ENCODE measurements at places on chromosomes 2 and 18.

DNA sequence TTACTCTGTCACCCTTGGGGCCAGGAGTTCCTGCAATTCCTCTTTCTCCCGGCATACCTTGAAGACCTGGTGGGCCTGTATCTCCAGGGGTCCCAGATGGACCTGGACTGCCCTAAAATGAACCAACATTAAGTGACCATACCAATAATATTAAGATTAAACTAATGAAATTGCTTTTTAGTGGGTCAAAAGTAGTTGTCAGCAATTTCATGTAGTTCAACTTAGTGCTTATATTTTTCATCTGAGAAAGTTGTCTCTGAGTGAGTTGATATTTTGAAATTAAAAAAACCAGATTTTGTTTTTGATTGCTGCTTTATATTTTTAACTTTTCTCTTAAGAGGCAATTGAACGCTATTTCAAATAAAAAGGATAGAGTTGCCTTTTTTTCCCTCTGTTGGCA, 83.1 kb downstream of the COL3A1 start:
- no peaks in the 10 kb centered on the region for H3K4me1 ChIP-seq
- no peaks in the 10 kb centered on the region for H3K36me3 ChIP-seq
- no peak overlapping the region for H3K4me3 ChIP-seq
- H3K27ac ChIP-seq = no peak overlapping the region
- DNase-seq = no peak

DNA sequence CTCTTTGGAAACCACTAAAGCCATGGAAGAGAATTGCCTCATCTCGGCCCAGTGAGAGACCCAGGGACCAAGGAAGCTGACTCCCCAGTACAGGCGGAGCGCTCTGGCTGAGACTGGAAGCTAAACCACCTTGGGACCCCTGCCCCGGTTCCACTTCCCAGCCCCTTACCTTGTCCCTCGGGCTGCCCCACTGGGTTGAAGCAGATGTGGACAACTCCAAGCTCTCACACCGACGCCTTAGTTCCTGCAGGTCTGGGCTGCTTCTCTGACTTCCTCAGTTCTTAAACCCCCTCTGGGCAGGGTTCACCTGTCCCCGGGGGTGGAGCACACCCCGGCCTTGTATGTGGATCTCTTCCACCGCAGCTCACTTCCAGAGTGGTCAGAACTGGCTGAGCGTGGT, 266.2 kb downstream of the PHLPP1 start:
- no peak for DNase-seq
- no peak overlapping the region for H3K27ac ChIP-seq
- no peaks in the 10 kb centered on the region for H3K27me3 ChIP-seq
- peaks cover 6% of the 10 kb centered on the region for H3K4me1 ChIP-seq

DNA sequence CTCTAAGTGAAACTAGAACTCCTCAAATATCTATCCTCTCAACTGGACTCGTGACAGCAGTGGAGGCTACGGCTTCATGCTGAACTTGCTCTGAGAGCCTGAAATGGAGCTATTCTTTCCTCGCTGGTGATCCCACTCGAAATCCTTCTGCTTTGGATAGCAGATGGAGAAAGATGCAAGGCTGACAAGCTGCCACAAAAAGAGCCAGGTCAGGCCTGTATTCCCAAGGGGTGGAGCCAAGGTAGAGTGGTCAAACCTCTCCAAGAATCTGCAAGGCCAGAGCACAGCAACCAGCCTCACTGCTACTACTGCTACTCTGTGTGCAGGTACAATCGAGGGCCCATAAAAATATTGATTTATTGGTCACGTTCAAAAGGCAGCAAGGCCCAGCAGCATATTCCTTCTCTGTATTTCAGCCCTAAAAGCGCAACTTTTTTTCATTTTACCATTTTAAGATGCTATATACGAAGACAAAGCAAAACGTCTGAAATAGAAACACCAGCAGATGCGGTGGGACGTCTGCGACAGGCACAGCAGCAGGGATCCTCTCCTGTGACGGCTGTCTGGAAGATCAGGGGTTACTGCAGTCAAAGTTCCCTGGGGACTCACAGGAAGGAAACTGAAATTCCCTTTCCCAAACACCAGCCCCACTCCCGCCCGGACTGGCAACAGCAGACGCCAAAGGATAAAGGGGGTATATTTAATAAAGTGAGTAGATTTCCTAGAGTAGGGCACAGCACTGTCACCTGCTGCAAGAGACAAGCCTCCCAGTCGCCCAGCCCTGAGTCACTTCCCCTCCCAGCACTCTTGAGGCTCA, 2.4 kb downstream of the SPRED2 start:
- peaks cover 29% of the 10 kb centered on the region for H3K4me1 ChIP-seq
- DNase-seq = no peak
- H3K36me3 ChIP-seq = no peaks in the 10 kb centered on the region
- peaks cover 9% of the 10 kb centered on the region for H3K27me3 ChIP-seq
- H3K27ac ChIP-seq = no peak overlapping the region
- H3K4me3 ChIP-seq = peak overlapping the region; percentile 75

DNA sequence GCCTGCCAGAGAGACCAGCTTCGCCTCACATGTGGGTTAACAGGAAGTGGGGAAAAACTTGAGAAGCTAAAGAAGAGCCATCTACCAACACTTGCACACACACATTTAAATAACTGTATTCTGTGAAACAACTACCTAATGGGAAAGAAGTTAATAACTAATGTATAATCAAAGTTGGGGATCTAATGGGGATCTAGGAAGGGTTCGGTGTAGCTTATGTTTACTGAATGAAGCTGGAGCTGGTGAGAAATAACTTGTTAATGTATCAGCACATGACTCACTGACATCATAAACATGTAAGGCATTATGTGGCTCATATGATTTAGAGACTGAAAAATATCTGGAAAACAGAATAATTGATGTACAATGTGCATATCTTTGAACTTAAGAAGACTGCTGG, 421.3 kb upstream of the NXPH2 start:
- no peaks in the 10 kb centered on the region for H3K4me1 ChIP-seq
- no peak overlapping the region for H3K4me3 ChIP-seq
- H3K27ac ChIP-seq = no peak overlapping the region
- no peaks in the 10 kb centered on the region for H3K27me3 ChIP-seq
- no peaks in the 10 kb centered on the region for H3K36me3 ChIP-seq

DNA sequence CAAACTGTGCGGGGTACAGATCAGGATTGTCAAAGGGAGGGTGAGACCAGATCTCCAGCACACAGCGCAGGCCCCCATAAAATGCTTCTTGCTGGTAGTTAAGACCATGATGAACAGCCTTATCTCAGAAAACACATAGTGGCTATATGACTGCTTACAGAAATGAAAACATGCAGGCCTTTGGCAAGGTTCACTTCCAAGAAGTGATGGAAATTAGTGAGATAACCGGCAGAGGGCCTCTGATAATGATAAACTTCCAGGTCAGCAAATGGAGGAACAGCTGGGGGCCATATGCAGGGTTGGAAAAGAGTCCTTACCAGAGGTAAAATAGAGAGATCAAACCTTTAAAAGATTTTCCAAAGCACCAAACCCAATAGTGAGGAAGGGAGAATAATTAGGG, 46.6 kb downstream of the CFAP221 start:
- no peak overlapping the region for H3K27ac ChIP-seq
- no peaks in the 10 kb centered on the region for H3K36me3 ChIP-seq
- no peak for DNase-seq
- peaks cover 2% of the 10 kb centered on the region for H3K27me3 ChIP-seq
- H3K4me1 ChIP-seq = no peaks in the 10 kb centered on the region

GRCh38 chr18:7754258-7754657, 187.1 kb downstream of the PTPRM start:
- no peak overlapping the region for H3K27ac ChIP-seq
- no peaks in the 10 kb centered on the region for H3K4me1 ChIP-seq

- no peak for DNase-seq
- no peak overlapping the region for H3K27ac ChIP-seq
- peaks cover 3% of the 10 kb centered on the region for H3K36me3 ChIP-seq
- no peaks in the 10 kb centered on the region for H3K27me3 ChIP-seq
- H3K4me1 ChIP-seq = no peaks in the 10 kb centered on the region
- H3K4me3 ChIP-seq = no peak overlapping the region
Measured at GRCh38 chr2:24642351-24642750, 150.8 kb downstream of the PTRHD1 start.

- no peak overlapping the region for H3K27ac ChIP-seq
- H3K27me3 ChIP-seq = no peaks in the 10 kb centered on the region
- no peak overlapping the region for H3K4me3 ChIP-seq
- DNase-seq = no peak
- no peaks in the 10 kb centered on the region for H3K4me1 ChIP-seq
Measured at GRCh38 chr2:236685361-236685760, 115.7 kb downstream of the ACKR3 start.

GRCh38 chr2:173090973-173091660, 15.5 kb downstream of the MAP3K20 start:
- no peaks in the 10 kb centered on the region for H3K27me3 ChIP-seq
- H3K4me3 ChIP-seq = no peak overlapping the region
- no peak overlapping the region for H3K27ac ChIP-seq
- H3K36me3 ChIP-seq = no peaks in the 10 kb centered on the region
- H3K4me1 ChIP-seq = no peaks in the 10 kb centered on the region

DNA sequence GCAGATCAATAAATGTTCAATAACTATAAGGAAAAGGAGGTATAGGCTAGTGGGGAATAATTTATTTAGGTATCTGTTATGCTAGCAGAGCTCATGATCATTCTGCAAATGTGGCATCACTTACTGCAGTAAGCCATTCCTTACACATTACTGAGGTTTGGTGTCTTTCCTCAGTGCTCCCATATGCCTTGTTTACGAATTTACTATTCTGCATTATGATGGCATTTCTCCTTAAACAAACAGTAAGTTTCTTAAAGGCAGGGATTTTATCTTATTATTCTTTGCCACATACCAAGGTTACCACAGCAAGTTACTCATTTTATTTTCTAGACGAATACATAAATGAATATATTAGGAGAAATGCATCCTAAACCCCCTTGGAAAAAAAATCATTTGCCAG, 88.4 kb downstream of the DSEL start:
- DNase-seq = no peak
- H3K36me3 ChIP-seq = no peaks in the 10 kb centered on the region
- no peaks in the 10 kb centered on the region for H3K27me3 ChIP-seq
- H3K27ac ChIP-seq = no peak overlapping the region
- no peak overlapping the region for H3K4me3 ChIP-seq
